ENCODE measurements at places on chromosomes 7 and 10. TPM values are rescaled to one million over a fixed set of nuclear protein-coding genes. Genes with fewer than 3 reads are reported as not detected.
A peak's percentile ranks its signal among the peaks of the same experiment; 100 is the strongest.

VAX1 gene
- 4.6 TPM for total RNA-seq

GRCh38 chr10:43665054-43665453, 16.4 kb upstream of the ZNF32 start:
- no peak for DNase-seq
- no peak overlapping the region for H3K27ac ChIP-seq
- no peaks in the 10 kb centered on the region for H3K36me3 ChIP-seq
- H3K4me1 ChIP-seq = no peaks in the 10 kb centered on the region
- H3K4me3 ChIP-seq = no peak overlapping the region
- H3K27me3 ChIP-seq = peaks cover 8% of the 10 kb centered on the region

GRCh38 chr7:27113991-27114769, 11.7 kb upstream of the HOXA2 start:
- peak overlapping the region; percentile 92 for H3K4me3 ChIP-seq
- no peaks in the 10 kb centered on the region for H3K36me3 ChIP-seq
- DNase-seq = no peak
- H3K27ac ChIP-seq = peak overlapping the region; percentile 99
- no peaks in the 10 kb centered on the region for H3K27me3 ChIP-seq

DNA sequence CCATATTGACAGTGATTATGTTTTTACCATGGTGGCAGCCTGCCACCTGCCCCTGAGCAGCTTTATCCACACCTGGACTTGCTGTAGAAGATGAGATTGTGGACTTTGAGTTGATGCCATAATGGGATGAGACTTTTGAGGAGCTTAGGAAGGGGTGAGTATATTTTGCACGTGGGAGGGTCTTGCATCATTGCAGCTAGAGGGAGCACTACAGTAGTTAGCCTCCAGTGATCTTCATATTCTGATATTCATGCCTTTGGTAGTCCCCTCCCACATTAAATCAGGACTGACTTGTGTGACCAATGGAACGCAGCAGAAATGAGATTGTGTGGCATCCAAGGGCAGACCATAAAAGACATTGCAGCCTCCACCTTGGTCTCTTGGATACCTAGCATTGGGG, 18.2 kb upstream of the COL13A1 start:
- H3K27ac ChIP-seq = no peak overlapping the region
- H3K4me1 ChIP-seq = no peaks in the 10 kb centered on the region
- peaks cover 14% of the 10 kb centered on the region for H3K27me3 ChIP-seq
- no peaks in the 10 kb centered on the region for H3K36me3 ChIP-seq
